Non-pigmented ciliary epithelial cell (primary cell): ENCODE measurements at places on chromosomes 11 and 22.

- DNase-seq = no peak
These were observed 4.3 kb upstream of the CHID1 start for GRCh38 chr11:914747-915501.

DNA sequence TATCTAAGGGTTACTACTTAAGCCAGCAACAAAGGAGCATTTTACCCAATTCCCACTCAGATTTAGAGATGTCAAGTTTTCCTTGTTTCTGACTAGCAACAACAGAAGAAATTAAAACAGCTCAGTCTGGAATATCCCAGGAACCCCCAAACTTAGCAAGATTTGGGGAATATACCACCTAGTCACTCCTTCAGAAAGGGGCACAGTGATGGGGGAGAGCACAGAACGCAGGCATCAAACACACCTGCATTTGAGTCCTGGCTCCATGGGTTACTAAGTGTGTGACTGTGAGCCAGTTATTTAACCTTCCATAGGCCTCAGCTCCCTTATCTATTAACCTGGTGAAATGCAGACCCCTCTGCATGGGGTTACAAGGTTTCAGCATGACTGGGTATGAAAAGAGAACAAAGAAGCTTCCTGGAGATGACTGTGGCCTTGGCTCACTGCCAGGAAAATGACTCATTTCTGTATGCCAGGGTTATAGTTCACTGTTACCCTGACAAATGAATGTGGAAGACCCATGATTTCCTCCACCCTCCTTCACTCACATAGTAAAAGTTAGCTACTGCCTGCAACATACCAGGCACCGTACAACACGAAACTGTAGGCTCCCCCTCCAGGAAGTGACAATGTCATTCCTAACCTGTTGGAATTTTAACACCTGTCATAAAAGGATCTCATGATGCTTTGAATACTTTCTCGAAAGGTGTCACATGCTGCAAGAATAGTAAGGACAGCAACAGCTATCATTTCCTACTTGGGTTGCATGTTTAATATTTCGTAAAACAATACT is 79.6 kb downstream of the ME3 start:
- no peak for DNase-seq

GRCh38 chr11:20056950-20057943 is 103.0 kb downstream of the DBX1 start:
- no peak for DNase-seq

DNA sequence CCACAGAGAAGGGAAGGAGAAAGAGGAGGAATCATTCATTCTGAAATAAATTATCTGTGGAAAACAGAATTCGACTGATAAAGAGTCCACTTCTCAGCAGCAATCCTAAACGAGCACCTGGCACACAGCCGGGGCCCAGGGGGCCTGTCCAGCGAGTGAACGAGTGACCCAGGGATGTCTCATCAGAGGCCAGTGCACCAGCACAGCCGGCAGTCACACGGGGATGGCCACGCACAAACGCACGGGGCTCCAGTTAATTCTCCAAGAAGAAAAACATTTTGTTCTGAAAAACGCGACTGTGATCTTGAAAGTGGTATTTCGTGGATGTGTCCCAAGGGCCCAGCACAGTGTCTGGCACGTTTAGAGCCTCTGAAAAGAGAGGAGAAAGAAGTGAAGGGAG is 154.6 kb downstream of the BRD1 start:
- no peak for DNase-seq

DNA sequence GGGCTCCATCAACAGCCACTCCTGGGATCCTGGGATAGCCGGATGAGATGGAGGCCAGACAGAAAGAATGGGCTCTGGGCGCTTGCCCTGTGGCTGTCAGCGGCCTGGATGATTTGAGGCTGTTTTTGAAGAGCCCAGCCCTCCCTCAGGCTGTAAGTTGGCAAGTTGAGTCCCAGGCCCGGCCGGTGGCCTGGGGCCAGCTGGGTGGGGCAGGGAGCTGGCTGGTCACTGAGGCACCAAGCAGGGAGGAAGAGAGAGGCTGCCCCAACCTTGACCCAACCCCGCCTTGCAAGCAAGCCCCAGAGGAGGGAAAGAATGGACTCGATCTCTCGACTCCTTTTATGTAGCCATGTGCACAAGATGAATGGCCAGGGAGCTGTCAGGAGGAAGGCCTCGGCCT is 34.9 kb downstream of the RIBC2 start:
- DNase-seq = no peak

DNA sequence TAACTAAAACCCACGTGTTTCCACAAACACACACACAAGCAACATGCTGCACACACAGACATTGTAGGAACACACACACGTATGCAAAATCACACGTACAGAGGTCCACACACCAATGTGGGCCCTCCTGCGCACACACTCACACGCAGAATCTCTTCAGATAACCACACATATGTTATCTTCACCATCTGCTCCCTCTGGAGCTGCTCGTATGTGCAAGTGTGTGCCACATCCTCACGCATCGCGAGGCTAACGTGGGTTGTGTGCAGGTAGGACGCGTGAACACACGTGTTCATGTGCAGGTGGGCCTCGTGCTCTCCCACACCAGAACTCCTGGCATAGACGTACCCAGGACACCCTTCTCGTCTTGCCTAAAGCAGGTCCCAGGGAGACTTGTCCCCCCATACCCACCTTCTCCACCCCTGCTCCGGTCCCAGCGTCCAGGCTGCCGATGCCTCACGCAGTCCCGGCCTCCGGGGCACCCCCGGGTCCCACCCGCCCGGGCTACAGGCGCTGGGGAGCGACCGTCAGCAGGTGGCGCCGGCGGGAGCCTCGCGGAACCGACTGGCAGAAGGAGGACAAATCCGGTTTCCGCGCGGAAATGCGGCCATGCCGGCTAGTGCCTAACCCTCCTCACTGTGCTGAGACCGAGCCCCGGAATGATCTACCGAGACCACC is 10.3 kb upstream of the IGSF9B start:
- DNase-seq = no peak

- no peak for DNase-seq
These were observed 1.4 kb downstream of the ASCL2 start for GRCh38 chr11:2268729-2269600.
